ELR (cell line): ENCODE measurements at places on chromosomes 5 and 9.
A peak's percentile ranks its signal among the peaks of the same experiment; 100 is the strongest.

DNA sequence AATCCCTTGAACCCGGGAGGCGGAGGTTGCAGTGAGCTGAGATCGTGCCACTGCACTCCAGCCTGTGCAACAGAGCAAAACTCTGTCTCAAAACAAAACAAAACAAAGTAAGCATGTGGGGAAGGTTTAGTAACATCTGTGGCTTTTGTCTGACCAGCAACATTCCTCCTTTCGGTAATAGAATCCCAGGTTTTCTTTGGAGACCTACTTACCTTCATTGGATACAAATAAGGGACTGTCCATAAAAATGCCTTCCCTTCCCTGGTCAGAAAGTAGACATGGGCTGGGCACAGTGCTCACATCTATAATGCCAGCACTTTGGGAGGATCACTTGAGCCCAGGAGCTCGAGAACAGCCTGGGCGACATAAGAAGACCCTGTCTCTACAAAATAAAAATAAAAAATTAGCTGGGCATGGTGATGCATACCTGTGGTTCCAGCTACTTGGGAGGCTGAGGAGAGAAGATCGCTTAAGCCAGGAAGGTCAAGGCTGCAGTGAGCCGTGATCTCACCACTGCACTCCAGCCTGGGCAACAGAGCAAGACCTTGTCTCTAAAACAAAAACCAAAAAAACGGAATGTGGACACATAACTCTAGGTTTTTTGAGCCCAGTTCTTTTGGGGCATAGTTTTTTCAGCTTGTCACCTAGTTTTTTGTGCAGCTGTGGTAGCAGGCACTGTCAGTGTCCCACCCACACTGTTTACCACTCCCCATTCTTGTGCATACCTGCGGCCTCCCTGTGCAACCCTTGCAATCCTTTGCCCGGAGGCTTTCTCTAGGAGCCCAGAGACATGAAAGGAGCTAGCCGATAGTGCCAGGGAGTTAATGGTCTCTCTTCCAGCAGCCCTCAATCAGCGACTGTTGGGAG is 9.0 kb upstream of the SPINK4 start:
- DNase-seq = no peak

GRCh38 chr5:91135475-91136248 is 247.5 kb downstream of the ARRDC3 start:
- no peak for DNase-seq

GRCh38 chr5:118888556-118888955 is 99.8 kb downstream of the DTWD2 start:
- DNase-seq = no peak

GRCh38 chr9:100063185-100063584 is 35.6 kb downstream of the ERP44 start:
- peak; percentile 7 for DNase-seq

DNA sequence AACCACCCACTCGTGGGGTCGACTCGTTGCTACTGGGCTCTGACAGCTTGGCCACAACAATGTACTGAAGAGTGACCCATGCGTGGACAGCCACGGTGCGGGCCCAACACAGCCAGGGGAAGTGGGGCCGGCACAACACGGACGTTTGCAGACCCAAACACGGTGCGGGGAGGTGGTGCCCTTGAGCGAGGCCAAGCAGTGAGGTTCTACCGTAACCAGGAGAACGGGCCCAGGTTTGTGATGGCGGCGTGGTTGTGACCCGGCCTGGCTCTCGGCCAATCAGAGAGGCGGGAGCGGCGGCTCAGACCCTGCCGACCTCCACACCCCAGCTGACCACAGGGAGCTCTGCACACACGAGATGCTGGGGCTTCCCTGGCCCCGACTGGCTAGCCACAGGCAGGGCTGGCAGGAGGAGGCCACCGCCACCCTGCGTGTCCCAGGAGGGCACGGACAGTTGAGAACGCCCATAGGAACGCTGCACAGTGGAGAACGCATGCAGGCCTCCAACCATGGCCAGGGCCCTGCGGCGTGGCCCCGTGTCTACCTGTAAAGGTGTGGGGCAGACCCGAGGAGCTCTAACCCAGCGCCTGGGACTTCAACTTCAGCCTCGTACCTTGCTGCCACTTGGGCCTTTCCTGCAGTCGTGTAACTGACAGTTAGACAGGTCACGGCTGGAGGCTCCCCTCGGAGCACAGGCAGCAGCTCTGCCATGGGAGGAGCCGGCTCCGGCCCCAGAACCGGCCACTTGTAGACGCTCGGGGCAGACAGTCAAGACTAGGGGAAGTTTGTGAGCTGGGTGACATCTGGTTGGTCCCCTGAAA is 13.7 kb downstream of the BRD3 start:
- no peak for DNase-seq

GRCh38 chr9:115494393-115494792 is 376.4 kb upstream of the TNC start:
- DNase-seq = no peak

GRCh38 chr5:55154873-55155272 is 5.1 kb upstream of the GPX8 start:
- peak; percentile 71 for DNase-seq

GRCh38 chr5:109387408-109387974 is 22.3 kb downstream of the PJA2 start:
- DNase-seq = no peak

DNA sequence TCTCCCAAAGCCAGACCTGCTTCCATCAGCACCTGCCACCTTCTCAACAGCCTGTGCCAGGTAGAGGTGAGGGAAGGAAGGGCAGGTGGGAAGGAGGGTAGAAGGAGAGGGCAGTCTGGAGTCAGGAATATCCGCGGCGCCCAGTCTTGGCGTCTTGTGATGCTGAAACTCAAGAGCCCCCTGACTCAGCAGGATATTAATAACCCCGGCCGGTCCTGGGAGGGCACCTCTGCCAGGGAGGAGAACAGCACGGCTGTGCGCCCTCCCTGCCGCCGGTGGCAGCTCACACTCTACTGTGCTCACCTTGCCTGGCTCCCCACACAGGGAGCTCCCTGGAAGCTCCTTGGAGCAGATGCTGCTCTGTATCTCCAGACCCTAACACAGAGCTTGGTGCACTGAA is 11.6 kb upstream of the NTNG2 start:
- no peak for DNase-seq

DNA sequence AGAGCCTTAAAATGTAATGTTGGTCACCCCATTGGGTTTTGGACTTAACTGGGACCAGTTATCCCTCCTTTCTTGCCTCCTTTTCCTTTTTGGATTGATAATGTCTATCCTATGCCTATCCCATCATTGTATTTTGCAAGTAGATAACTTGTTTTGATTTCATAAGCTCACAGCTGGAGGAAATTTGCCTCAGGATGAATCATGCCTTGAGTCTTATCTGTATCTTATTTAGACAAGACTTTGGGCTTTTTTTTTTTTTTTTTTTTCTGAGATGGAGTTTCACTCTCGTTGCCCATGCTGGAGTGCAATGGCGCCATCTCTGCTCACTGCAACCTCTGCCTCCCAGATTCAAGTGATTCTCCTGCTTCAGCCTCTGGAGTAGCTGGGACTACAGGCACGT is 443.3 kb downstream of the DNAH5 start:
- peak; percentile 53 for DNase-seq

GRCh38 chr5:980001-980588 is 28.5 kb upstream of the NKD2 start:
- DNase-seq = peak; percentile 18

DNA sequence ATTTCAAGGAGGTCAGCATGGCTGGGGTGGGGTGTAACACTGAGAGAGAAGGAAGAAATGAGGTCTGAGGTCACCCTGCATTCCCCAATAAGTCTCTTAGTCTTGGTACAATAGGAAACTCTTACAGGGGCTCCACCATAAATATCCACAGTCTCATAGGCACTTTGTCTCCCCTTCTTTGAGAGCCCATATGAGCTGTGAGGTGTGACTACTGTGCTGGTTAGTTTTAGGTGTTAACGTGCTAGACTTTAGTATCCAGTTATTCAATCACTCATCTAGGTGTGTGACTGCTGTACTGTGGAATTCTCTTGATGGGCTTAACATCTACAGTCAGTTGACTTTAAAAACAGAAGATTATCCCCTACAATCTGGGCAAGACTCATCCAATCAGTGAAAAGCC is 378.1 kb upstream of the RFX3 start:
- DNase-seq = no peak

- DNase-seq = peak; percentile 88
These were observed 382.7 kb upstream of the MEF2C start for GRCh38 chr5:89265511-89266179.

DNA sequence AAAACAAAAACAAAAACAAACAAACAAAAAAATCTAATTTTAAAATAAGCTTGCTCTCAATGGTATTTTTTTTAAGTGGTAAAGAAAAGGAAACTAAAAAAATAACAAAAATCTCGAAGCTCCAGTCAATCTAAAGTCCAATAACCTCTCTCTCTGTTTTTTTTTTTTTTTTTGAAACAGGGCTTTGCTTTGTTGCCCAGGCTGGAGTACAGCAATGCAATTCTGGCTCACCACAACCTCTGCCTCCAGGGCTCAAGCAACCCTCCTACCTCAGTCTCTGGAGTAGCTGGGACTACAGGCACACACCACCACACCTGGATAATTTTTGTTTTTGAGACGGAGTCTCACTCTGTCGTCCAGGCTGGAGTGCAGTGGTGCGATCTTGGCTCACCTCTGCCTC is 25.9 kb upstream of the GLDC start:
- DNase-seq = no peak

GRCh38 chr5:9686216-9686615 is 56.1 kb upstream of the TAS2R1 start:
- DNase-seq = peak; percentile 88

DNA sequence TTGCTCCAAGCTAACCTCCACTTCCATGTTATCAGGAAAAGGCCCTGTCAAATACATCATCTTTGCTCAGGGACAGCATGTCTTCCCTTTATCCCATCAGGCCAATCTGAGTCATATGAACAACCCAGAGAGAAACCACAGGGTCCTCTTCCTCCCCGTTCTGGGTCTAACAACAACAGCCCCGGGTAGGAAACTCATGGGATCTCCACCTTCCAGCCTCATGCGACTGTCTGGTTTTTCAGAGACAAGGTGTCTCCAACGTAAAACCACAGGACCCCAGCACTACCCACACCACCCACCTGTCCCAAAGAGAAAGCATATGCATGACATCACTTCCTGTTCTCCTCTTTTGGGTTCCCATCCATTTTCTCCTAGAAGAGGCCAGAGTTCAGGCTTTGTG is 217.9 kb downstream of the ENC1 start:
- DNase-seq = peak; percentile 9

- no peak for DNase-seq
These were observed 16.6 kb downstream of the OLFM1 start for GRCh38 chr9:135103931-135104639.
